ENCODE measurements at places on chromosomes 5 and 9.

DNA sequence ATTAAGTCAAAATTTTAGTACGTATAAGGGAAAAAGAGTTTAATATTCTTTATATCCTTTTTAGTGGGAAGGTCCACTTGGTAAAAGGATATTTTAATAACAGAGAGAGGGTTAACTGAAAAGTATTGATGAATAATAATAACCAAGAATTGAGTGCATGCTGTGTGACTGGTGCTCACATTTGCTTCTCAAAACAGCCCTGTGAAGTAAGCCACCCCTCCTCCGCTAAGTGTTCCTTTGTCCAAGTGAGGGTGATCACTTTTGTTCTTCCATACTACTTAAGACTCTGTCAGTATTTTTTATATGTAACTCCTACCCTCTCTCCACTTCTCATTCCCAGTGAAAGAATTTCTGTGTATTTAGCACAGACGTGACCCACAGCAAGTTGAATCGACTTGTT lies 51.5 kb downstream of the SLC44A1 start:
- DNase-seq, result no peak

GRCh38 chr9:114462791-114463190 lies 42.5 kb downstream of the WHRN start:
- DNase-seq, result no peak

DNA sequence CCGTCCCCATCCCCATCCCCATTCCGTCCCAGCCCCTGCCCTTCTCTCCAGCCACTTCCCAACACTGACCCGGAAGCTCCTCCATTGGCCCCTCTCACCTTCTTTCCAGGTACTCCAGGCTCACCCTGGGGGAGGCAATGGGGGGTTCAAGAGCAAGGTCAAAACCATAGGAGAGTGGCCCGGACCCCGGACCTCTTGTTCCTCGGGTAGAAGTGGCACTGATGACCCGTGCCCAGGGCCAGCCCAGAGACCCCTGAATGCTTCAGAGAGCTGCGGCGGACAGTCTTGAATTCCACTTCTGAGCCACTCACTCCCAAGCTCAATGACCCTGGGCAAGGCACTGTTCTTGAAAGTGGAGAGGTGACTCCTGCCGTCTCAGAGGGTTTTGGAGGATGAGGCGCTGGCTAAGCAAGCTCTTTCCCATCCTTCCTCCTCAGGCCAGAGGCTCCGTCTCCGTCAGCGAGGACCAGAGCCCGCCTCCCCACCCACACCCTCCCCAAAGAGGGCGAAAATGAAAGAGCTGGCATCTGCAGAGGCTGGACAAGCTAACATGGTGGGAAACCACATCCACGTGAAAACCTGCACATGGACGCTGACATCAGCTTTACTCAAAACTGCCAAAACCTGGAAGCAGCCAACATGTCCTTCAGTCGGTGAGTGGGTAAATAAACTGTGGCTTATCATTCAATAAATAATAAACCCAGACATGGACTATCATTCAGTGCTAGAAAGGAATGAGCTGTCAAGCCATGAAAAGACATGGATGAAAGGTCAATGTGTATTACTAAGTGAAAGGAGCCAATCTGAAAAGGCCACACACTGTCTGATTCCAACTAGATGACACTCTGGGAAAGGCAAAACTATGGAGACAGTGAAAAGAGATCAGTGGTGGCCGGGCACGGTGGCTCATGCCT lies 27.3 kb upstream of the PHYKPL start:
- no peak for DNase-seq

- DNase-seq, result peak; percentile 24
Observed at GRCh38 chr9:80811003-80811402, 878.3 kb downstream of the TLE1 start.

DNA sequence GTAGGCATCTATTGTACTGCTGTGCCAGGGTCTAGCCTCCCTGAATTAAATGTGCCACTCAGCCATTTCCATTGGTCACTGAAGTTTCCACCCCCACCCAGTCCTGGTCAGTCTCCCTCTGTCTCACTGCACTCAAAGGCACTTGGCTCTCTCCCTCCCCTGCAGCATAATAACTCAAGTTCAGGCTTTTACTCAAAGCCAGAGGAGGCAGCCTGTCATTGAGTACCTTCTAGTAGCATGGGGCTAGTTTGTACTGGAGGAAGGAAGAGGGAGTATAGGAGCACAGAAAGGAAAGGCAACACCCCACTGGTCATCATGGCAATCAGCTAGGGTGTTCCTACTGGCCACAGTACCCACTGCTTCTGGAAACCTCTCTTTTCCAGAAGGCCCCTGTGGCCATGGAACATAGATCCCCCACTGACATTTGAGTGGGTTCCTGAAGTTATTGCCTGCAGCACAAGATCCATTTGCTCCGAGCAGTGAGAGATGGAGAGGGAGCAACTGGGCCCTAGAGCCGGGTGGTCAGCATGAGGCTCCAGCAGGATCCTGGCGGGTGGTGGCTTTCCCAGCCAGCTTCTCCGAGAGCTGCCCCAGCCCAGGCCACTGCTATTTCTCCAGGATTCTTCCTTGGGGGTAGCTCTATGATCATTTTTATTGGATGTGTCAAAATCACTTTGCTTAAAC lies 89.9 kb upstream of the CPEB4 start:
- DNase-seq, result no peak

All from NCI-H226 (cell line).